ENCODE measurements at places on chromosomes 3 and 15.

- DNase-seq: peak; percentile 12
Measured at GRCh38 chr15:35142578-35142977, 57.5 kb upstream of the NANOGP8 start.

DNA sequence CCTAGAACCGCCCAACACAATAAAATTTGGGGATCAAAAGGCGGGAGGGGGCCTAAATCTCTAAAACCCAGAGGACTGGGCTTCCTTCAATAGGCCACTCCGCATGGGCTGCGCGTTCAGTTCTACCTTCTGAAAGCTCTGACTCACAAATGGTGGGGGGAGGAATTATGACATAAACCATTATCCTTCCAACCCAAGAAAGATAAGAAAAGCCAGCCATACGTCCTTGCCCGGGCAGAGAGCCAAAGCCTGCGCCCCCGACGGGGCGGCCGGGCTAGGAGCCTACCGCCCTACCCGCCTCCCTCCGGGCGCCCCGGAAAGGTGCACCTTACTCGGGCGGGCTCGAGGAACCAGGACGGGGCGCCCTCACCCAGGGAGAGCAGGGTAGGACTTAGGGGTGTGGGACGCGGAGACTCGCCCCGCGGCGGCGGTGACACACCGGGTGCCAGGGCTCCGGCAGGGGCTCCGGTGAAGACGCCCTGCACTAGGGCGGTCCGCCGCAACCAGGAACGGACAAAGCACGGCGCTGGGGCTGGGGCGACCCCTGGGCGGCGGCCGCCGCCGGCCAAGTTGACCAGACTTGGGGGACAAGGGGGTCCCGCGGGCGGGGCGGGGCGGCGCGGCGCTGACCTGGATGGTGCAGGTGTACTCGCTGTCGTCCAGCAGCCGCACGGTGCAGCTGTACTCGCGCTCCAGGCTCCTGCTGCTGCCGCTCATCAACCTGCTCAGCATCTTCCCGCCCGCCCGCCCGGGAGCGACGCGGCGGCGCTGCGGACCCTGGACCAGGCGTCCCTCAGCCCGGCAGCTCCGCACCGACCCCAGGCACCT, 534 bp downstream of the FRMD5 start:
- DNase-seq: peak; percentile 34

GRCh38 chr15:74470631-74471395, 9.9 kb upstream of the UBL7 start:
- no peak for DNase-seq

GRCh38 chr15:31222773-31223341, 103.8 kb upstream of the KLF13 start:
- DNase-seq: no peak

DNA sequence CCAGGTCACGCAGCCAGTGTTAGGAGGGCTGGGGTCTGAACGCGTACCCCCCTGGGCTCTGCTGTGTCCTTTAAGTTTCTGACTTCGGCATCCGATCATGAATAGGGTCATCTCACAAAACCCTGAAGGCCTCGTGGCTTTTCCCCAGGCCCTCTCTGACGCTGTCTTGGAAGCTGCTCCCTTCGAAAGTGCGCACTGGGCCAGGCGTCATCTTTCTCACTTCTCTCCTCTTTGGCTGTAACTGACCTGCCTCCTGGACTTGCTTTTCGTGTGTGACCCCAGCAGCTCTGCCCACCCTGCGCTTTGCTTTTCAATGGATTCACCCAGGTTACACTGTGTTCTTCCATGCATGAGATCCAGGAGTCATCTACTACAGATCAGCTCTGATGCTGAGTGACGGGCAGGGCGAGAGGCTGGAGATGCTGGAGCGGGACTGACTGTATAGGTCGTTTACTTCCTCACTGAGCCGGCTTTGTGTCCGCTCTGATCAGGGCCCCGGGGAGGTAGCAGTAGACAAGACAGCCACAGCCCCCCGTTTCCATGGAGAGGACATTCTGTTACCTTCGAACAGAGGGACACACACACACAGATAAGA, 45.0 kb upstream of the PCSK6 start:
- no peak for DNase-seq

GRCh38 chr3:125107861-125108567, 52.2 kb upstream of the HEG1 start:
- DNase-seq: no peak

GRCh38 chr3:124748560-124749198, 18.4 kb downstream of the UMPS start:
- no peak for DNase-seq

- DNase-seq: peak; percentile 75
Measured at GRCh38 chr15:69161079-69161877, 843 bp downstream of the GLCE start.

- DNase-seq: no peak
Measured at GRCh38 chr15:93210995-93211394, 122.0 kb upstream of the RGMA start.

GRCh38 chr15:47786371-47786770, 69.1 kb downstream of the SEMA6D start:
- DNase-seq: no peak

- DNase-seq: peak; percentile 65
Measured at GRCh38 chr3:110625201-110625747, 446.3 kb upstream of the NECTIN3 start.

- DNase-seq: peak; percentile 97
Measured at GRCh38 chr3:101940521-101941317, 91.4 kb downstream of the NFKBIZ start.

- no peak for DNase-seq
Measured at GRCh38 chr3:43017593-43018195, 38.6 kb downstream of the GASK1A start.

GRCh38 chr3:79886204-79886603, 118.4 kb upstream of the ROBO1 start:
- no peak for DNase-seq

DNA sequence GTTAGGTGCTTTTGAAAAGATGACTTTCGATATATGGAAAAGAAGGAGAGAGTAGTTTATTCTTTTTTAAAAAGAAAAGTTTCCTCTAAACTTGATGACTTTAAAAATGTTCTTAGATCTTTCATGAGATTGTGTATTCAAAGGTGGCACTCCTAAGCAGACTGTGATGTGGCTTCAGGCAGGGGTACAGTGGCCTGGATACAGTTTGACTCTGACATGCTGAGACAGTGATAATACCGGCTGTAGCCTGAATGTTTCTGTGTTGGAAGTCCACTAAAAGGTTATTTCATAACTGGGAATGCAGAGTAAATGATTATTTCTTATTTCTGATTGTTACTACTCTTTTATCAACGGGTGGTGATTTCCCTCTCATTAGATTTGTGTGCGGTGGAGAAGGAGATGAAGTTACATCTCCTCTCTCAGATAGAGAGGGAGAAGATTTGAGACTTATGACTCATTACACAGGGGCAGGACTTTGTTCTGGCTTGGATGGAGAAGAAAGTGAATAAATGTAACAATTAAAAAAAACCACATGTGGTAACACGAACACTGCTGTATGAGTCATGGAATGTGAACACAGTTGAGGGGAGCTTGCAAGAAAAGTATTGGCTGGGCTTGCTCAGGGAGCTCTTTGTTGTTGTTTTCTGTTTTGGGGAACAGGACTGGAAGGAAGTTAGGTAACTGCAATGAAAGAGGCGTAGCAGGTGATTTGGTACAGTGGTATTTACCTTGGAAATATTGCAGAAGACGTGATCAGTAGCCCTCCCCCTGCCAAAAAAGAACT, 21.6 kb downstream of the SPTSSB start:
- DNase-seq: no peak

DNA sequence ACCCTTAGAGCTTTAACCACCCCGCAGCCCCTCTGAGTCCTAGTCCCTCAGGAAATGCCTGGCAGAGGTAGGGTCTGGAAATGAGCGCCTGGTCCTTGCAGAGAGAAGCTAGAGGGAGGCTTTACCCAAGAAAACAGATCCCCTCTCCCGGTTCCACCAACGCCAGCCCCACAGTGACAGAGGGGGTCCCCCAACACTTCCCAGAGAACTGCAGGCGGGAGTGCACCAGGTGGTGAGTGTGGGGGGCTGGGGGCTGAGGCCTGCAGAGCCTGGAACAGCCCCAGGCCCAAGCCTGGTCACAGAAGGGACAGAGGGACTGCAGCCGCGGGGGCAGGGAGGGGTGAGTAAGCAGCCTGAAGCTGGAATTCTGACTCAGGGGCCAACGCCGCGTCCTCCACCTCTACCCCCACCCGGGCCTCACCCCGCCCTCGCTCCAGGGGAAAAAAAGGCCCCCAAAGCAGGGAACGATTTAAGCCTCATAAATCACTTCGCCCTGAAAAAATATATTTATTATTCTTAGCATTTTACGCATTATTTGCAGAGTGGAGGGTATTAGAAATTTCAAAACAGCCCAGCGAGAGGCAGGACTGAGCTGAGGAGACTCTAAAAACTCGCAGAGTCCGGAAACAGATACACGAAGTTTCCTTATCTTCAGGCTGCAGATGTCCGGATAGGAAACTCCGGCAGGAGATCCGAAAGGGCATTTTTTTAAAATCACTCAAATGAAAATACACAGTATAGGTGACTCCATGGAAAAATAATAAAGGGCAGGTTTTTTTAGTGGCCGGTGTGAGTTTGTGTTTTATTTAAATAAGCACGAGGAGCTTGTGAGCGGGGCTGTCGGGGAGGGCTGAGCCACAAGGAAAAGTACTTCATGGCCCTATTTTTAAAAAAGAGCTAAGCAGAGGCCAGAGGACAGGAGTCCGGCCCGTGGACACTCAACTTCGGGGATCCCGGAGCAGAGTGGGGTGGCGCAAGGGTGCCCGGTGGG, 10.0 kb downstream of the GATA2 start:
- DNase-seq: peak; percentile 75

GRCh38 chr15:81133782-81134461, at the start of gene CFAP161:
Gene CFAP161 (plus strand): TSS chr15:81134270. CDS start chr15:81134330, 60 bp downstream.
- peak; percentile 93 for DNase-seq

GRCh38 chr3:8631661-8632060, 12.9 kb downstream of the SSUH2 start:
- no peak for DNase-seq

GRCh38 chr3:67288466-67289106, 290.5 kb downstream of the KBTBD8 start:
- DNase-seq: no peak

GRCh38 chr15:56844471-56844870, 74.0 kb upstream of the TCF12 start:
- no peak for DNase-seq

DNA sequence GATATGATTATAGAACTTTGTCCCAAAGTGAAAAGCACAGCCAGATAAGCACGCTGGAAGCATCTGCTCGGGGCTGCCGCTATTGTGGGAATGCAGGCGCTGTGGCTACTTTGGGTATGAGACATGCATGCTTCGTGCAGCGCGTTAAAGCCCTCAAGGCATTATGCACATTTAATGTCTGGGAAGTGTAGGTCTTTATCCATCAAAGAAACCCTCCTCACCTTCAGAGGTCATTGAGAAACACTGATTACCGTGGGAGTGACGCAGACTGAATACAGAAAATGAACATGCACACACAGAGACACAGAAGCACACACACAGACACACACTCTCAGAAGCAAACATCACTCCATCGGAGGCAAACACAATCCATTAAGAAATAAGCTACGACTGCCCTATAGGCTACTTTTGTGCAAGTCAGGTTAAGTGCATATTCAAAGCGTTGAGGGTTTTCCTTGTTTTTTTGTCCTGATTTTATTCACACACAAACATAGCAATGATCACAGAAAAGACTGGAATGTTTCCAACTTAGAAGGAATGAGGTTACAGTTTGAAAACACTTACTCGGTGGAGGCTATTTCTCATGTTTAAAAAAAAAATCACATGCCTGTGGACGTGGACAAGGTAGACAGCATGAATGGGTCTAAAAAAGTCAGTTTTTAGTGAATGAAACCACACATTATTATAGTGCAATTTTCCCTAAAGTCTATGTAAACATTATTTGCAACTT, 68.5 kb downstream of the PLCH1 start:
- DNase-seq: peak; percentile 48

- no peak for DNase-seq
Measured at GRCh38 chr3:122916580-122916979, 111.0 kb downstream of the SEMA5B start.
